ENCODE measurements at places on chromosomes 6 and 20.

GRCh38 chr20:49641683-49642656 lies 71.7 kb downstream of the B4GALT5 start:
- DNase-seq, result no peak

DNA sequence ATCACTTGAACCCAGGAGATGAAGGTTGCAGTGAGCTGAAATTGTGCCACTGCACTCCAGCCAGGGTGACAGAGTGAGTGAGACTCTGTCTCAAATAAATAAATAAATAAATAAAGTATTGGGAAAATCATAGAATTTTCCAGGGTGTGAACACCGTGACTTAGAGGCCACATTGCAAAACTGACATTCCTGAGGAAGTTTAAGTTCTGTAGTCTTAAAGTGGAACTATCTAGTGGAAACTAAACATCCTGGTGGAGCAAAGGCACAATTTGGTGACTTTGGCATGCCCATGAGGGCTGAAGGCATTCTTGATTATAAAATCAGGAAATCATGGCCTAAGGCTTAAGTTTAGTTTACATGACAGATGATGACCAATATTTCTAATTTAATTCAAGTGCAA lies 32.7 kb upstream of the MCM3 start:
- no peak for DNase-seq

DNA sequence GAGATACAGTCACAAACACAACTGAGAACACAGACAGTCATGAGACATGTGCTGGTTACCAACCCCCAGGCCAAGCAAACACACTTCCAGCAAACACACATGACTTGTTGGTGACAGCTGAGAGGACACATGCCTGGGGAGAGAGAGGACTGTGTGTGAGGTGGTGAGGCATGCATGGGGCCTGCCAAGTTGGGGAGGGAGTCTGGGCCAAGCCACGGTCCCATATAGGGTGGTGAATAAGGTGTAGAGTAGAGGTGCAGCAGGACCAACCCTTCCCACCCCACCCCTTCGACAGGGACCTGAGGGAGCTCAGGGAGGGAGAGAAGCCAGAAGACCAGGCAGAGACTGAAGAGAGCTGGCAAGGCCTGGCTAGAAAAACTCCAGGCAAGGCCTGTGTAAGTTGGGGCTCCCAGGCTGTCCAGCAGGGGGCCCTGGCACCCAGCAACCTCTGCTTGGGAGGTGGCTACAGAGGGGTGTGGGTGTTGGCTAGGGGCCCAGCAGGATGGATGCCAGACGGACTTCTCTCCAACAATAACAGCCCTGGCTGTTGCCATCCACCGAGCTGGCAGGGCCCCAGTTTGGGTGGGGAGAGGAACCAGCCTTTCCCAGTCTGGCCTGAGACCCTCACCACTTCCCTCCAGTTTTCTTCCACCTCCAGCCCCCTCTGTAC lies 2.0 kb upstream of the SLC29A1 start:
- DNase-seq, result peak; percentile 80

- no peak for DNase-seq
Measured at GRCh38 chr6:10259671-10260070, 155.2 kb downstream of the TFAP2A start.

GRCh38 chr6:19158586-19158985 lies 678.6 kb upstream of the ID4 start:
- no peak for DNase-seq

DNA sequence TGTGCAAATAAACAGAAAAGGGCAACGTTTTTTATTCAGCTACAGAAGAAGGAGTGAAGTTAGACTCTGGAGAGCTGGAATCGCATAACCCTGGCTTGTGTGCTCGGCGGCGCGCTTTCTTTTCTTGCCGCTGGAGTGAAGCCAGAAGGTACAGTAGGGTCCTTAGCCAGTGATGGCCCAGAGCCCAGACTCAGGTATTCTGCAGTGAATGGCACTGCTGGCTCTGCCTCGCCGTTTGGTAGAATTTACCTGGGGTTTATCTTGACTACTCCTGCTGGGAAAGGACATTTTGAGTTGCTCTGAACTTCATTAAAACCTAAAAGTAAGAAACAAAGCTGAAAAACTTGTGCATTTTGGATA lies 56.9 kb upstream of the TIAM2 start:
- DNase-seq, result no peak
